GF-D8 (cell line): ENCODE measurements at places on chromosomes 6 and 20.

GRCh38 chr20:24530131-24530680 lies 60.8 kb downstream of the SYNDIG1 start:
- no peak for DNase-seq

- DNase-seq = no peak
Observed at GRCh38 chr6:87431263-87431662, 23.5 kb downstream of the CFAP206 start.

- no peak for DNase-seq
Observed at GRCh38 chr20:19929481-19930145, 87.5 kb upstream of the NAA20 start.

- no peak for DNase-seq
Observed at GRCh38 chr20:46767127-46767761, 57.8 kb downstream of the SLC2A10 start.
